ENCODE measurements at places on chromosomes 13 and 19. TPM values are rescaled to one million over a fixed set of nuclear protein-coding genes. Genes with fewer than 3 reads are reported as not detected.

DNA sequence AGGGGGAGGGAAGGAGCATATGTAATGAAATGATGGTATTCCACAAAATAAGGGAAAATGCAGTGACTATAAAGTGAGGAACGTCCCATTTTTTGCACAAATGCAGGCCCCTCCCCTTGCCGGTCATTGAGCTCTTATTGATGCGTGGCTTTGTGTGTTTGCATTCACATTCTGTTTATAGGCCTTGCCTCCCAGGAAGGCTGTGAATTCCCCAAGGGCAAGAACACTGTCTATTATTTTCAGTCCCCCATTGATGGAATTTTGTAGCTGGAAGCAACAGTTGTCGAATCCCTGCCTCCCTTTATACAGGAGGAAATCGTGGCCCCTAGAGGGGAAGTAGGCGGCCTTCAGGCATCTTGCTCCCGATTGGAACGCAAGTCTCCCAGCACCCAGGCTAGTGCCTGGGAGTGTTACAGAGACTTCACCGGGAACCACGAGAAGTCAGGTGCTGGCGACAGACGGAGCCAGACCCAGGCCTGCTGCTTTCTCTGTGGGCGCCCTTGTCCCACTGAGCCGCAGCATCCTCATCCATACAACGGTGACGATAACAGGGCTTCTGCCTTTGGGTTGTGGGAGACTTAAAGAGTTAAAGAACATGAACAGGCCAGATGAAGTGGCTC, 6.9 kb downstream of the SBSN start:
- H3K4me3 ChIP-seq = no peak overlapping the region
- H3K27ac ChIP-seq = no peak overlapping the region
- H3K36me3 ChIP-seq = no peaks in the 10 kb centered on the region

DNA sequence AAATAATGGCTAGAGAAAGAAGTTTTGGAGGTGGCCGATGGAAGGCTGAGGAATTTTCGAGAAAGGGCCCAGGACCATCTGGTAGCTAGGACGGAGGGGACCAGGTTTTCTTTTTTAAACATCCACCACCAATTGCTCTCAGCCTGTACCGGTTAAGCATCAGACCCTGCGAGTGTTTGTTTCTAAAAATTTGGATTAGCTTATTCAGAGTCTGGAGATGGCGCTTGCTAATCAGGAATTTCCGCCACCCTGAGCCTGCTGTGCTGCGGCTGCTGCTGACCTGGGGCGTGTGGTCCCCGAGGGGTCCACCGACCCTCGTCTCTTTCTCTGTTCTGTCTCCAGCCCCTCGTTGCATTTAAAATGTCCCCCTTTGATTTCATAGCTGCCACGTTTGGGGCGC, 2.0 kb downstream of the UHRF1 start:
- H3K27ac ChIP-seq = no peak overlapping the region
- H3K4me3 ChIP-seq = no peak overlapping the region
- peaks cover 28% of the 10 kb centered on the region for H3K4me1 ChIP-seq
- H3K27me3 ChIP-seq = peaks cover 21% of the 10 kb centered on the region

KIR3DL1 gene
- not detected for total RNA-seq

CCDC8 gene
- 6.1 TPM for total RNA-seq

- no peaks in the 10 kb centered on the region for H3K27me3 ChIP-seq
- no peak for DNase-seq
- no peak overlapping the region for H3K27ac ChIP-seq
- no peaks in the 10 kb centered on the region for H3K4me1 ChIP-seq
- H3K4me3 ChIP-seq = no peak overlapping the region
- peaks cover 80% of the 10 kb centered on the region for H3K36me3 ChIP-seq
Observed at GRCh38 chr19:40081411-40081810, 9.3 kb downstream of the ZNF780A start.

All from sigmoid colon (tissue), 7 donors.